Cardiac muscle cell (in vitro differentiated cells and primary cell): ENCODE measurements at places on chromosomes 4 and X.

- DNase-seq, result no peak
These were observed 13.8 kb downstream of the ZNF674 start for GRCh38 chrX:46531442-46531841.

DNA sequence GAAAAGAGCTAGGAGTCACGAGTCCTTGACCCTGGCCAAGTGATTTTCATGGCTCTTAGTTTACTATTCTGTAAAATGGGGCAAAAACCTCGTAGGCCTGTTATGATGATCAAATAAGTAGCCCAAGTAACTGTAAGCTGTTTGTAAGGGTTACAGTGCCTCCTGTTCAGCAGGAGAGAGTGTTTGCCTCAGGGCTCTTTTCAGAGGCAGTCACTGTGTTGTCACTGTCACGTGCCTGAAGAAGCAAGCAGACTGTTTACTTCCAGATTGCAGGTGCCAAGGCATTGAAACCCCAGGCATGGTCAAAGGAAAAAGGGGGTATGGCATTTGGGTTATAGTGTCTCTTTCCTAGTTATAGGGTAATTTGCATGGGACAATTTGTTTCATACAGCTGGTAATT is 4.5 kb downstream of the RAB39B start:
- DNase-seq, result no peak

GRCh38 chr4:1990348-1990645 is 18.5 kb downstream of the NELFA start:
- DNase-seq, result no peak

DNA sequence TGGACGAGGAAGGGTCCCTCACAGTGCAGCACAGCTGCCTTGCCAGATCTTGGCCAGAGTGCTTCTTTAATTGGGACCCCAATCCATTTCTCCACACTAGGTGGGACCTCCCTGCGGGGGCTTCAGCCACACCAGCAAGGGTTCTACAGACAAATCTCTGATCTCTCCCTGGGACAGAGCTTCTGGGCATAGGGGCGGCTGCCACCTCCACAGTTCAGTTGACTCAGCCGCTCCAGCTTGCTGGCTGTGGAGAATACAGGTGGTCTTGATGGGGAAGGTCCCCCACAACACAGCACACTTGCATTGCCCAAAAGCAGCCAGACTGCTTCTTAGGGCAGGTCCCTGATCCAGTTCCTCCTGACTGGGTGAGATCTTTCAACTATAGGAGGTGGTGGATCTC is 199.6 kb downstream of the EDA start:
- DNase-seq, result no peak

GRCh38 chrX:40877887-40878286 is 142.5 kb upstream of the MED14 start:
- no peak for DNase-seq

DNA sequence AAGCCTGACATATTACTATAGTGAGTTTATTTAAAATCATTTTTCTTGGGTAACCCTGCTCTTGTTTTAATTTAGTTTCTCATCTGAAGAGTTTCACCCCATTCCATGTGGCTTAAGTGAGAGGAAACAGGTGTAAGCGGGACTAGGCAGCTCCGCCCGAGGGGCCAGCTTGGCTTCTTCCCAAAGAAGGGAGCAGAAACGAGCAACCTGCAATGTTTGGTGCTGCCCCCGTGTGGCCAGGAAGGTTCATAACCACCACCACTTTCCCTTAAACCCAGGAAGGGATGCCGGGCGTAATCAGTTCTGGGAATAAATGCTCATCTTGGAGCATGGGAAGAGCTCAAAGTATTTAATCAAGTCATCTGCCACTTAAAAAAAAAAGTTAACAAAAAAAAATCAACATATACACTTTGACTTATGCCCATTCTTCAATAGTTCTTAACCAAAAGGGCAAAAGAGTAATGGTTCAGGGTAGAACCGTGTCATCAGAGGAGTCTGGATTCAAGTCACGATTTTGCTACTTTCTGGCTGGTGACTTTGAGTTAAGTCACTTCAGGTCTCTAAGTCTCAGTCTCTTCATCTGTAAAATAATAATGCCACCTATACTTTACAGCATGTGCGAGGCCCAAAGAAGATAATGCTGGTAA is 147.9 kb downstream of the NSUN7 start:
- DNase-seq, result peak; percentile 73

DNA sequence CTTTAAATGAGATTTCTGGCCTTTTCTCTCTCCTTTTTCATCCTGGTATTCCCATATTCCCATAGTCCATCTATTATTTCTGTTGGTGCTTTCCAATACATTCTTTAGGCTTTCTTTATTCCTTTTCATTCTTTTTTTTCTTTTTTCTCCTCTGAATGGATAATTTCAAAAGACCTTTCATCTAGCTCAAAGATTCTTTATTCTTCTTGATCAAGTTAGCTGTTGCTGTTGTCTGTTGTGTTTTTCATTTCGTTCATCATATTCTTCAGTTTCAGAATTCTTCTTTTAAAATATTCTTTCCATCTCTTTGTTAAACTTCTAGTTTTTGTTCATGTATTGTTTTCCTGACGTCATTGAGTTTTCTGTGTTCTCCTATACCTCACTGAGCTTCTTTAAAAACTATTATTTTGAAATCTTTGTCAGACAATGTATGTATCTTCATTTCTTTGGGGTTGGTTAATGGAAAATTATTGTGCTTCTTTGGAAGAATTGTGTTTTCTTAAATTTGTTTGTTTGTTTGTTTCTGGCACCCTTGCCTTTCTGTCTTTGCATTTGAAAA is 30.2 kb downstream of the STK32B start:
- DNase-seq, result no peak

DNA sequence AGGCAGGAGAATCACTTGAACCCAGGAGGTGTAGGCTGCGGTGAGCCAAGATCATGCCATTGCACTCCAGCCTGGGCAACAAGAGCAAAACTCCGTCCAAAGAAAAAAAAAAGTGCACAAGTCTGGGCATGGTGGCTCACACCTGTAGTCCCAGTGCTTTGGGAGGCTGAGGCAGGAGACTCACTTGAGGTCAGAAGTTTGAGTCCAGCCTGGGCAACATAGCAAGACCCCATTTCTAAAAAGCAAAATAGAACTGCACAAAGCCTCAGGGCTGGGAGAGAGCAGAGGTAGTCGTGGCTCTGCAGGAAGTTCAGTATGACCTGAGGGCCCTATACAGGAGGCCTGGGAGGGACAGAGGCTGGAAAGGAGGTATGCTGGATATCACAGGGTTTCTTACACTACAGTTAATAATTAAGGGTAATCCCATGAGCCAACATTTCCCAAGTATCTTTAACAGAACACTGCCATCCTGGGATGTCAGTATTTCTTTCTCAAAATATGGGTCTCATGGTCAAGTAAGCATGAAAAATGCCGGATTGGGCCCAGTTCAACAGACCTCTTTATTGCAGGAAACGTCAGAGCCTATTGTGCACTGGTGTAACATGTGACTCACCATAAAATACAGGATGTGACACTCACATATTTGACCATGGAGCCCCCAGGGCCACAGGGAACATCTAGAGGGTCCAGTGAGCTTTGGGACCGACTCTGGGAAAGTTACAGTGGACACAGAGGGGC is 37.8 kb downstream of the ACSL1 start:
- no peak for DNase-seq

- no peak for DNase-seq
These were observed 222.5 kb downstream of the MGST2 start for GRCh38 chr4:139887962-139888735.

GRCh38 chr4:175905925-175906324 is 93.9 kb upstream of the GPM6A start:
- DNase-seq, result no peak

- DNase-seq, result no peak
These were observed 1.1 kb downstream of the WDR17 start for GRCh38 chr4:176066757-176067156.

DNA sequence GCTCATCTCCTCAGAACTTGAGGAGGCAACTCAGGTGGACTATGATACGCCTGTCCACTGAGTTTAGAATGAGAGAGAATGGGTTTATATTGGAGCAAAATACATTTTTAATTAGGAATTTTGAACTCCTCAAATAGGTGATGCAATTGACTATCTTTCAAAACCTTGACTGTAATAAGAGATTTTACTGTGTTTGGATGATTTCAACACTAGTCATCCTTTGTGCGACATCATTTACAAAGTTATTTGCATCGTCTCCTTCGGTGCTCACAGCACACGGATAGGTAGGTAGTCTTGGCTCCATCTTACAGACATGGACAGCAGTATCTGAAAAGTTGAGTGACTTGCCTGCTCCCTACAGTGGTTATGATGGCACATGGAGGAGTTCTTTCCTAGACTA is 67.0 kb downstream of the AASDH start:
- DNase-seq, result peak; percentile 36

- peak; percentile 10 for DNase-seq
These were observed 763.7 kb downstream of the PDHA2 start for GRCh38 chr4:96603641-96604040.

DNA sequence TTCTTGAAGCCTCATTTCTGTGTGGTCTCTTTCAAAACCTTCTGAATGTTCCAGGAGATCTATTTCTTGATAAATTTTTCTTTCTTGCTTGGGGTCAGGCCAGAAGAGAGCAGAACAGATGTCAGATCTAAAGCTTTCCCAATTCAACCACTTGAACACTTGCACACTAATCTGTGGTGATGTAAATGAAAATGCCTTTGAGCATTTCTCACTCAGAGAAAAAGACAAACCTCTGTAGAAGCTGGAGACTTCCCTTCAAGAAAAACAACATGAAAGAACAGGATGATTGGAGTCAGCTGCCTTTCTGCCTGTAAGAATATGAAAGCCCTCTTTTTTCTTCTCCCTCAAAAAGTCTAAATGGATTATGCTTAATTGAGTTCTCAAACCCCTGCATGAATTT is 11.2 kb downstream of the IGFBP7 start:
- DNase-seq, result no peak

DNA sequence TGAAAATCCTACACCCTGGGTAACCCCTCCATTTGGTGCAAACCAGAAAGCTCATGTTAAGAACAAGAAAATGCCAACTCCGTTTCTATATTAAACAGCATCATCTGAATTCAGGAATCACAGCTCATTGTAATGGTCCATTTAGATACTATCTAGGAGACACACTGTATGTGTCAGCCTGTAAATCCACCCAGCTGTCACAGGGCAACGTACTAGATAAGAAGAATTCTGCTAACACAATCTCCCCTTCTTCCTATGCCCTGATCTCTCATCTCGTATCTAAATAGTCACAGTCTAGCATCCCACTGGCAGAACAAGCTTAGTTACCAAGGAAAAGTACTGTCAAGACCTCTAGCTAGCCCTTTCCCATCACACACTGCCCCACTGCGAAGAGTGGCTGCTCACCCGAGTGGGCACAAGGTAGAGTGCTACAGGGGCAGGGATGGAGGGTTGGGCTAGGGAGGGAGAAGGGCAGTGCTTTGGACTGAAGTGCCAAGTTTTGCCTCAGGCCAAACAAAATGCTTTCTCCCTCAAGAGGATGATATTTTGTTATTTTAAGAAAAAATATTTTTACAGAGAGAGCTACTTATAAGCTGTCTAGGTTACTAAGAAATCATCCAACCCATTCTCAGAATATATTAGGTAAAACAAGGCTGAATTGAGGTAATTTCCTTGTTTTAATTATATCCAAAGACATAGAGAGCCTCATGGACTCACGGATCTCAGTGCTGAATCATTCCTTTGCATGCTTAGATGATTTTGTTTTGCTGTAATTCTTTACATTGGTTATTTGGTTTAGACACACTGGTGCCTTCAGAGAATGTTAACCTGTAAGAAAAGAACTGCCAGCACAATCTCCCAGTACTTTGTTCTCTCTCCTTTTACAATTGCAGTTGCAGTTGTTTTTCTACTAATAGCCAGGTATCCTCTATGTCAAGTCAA is 196.6 kb downstream of the PRDM5 start:
- DNase-seq, result no peak

- peak; percentile 35 for DNase-seq
These were observed 385 bp downstream of the DCLK2 start for GRCh38 chr4:150078579-150079080.

DNA sequence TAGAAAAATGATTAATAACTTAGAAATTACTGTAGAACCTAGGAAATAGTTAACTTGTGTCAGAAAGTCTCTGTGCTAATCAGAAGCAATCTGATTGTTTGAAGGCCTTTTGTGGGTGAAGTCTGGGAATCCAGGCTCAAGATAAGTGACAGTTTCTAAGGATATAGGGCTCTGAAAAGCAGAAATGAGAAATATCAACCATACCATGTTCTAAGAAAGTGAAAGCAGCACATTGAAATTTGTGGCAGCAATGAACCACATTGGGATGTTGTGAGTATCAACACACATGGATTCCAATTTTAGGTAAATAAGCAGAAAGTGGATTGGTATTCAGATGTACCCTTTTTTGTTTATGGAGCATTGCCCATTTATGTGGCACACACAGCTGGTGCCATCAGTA is 464.6 kb downstream of the IL15 start:
- no peak for DNase-seq

GRCh38 chr4:108702960-108703359 is 52.6 kb downstream of the OSTC start:
- DNase-seq, result peak; percentile 44

GRCh38 chr4:162803378-162803777 is 363.3 kb downstream of the NAF1 start:
- DNase-seq, result no peak

DNA sequence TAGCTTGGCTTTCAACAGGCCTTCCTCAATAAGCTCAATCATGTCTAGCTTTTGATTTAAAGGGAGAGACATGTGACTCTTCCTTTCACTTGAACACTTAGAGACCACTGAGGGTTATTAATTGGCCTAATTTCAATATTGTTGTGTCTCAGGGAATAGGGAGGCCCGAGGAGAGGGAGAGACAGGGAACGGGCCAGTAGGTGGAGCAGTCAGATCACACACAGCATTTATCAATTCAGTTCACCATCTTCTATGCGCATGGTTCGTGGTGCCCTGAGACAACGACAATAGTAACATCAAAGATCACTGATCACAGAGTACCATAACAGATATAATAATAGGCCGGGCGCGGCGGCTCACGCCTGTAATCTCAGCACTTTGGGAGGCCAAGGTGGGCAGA is 17.8 kb downstream of the ZNF81 start:
- peak; percentile 50 for DNase-seq

- no peak for DNase-seq
These were observed 25.6 kb upstream of the FRAS1 start for GRCh38 chr4:78031417-78031950.

- DNase-seq, result no peak
These were observed 55.8 kb downstream of the PTTG2 start for GRCh38 chr4:38015886-38016515.

GRCh38 chrX:40152741-40153344 is 55.1 kb upstream of the BCOR start:
- no peak for DNase-seq

DNA sequence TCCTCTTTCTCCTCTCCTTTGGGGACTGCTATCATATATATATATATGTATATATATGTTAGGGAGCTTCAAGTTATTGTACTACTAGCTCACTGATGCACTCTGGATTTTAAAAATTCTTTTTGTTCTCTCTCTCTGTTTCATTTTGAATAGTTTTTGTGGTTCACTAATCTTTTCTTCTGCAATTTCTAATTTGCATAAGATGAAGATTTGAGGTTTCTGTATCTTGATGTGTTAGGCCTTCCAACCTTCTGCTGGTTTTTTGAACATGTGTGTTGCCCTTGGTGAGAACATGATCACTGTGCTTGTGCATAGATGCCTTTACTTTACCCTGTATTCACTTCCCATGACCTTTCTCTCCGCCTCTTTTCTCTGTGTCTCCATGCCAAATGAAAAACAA is 7.8 kb upstream of the ZNF718 start:
- no peak for DNase-seq
